ENCODE measurements at places on chromosomes 16 and 17. TPM values are rescaled to one million over a fixed set of nuclear protein-coding genes. Genes with fewer than 3 reads are reported as not detected.

The MIEF2 gene
- total RNA-seq, result 33.7 TPM

The HOXB1 gene
- not detected for total RNA-seq

The RMI2 gene
- total RNA-seq, result 15.9 TPM

The CRHR1 gene
- under 0.01 TPM for total RNA-seq

The MYH13 gene
- not detected for total RNA-seq

The KRT33A gene
- not detected for total RNA-seq

Measured in hematopoietic multipotent progenitor cell (in vitro differentiated cells).